ENCODE measurements at places on chromosomes 4 and X.

DNA sequence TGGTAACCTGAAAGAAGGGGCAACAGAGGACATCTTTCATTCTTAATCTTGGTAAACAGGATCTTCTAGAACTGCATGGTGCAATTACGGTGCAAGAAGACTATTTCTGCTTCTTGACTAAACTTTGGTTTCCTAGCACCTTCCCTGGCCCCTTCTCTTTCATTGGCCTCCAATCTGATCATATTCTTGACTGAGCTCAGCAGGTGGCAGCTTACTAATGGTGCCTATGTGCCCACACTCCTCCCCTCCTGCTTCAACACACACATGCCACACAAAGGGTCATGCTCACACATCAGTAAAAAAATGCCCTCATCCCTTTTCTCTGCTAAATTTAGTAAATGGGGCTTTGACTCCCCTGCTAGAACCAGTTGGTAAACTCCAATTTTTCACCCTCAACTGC is 400.5 kb upstream of the MAOA start:
- DNase-seq = no peak

DNA sequence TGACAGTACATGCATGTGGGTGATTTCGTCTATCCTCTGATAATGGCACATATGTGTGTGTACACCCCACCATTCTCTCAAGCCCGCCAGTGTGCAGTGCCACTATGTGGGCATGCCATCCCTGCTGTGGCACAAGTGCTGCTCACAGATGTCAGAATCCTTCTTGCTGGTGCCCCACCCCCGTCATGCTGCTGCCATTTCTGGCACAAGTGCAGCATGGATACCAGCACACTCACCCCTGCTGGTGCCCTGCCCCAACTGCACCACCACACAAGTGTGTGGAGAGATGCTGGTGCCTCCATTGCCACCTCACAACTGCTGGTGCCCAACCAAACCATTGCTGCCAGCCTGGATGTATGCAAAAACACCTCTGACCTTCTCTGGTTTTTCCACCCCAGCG is 1133.8 kb downstream of the TECRL start:
- DNase-seq = no peak

- DNase-seq = no peak
Observed at GRCh38 chr4:124641715-124642381, 70.7 kb downstream of the ANKRD50 start.

- DNase-seq = no peak
Observed at GRCh38 chr4:40176602-40177001, 20.2 kb upstream of the RHOH start.

GRCh38 chr4:48332661-48333060 is 8.7 kb upstream of the SLAIN2 start:
- DNase-seq = no peak

- no peak for DNase-seq
Observed at GRCh38 chr4:18882468-18882867, 860.9 kb upstream of the LCORL start.

- DNase-seq = no peak
Observed at GRCh38 chr4:134624365-134624764, 422.8 kb upstream of the PABPC4L start.

DNA sequence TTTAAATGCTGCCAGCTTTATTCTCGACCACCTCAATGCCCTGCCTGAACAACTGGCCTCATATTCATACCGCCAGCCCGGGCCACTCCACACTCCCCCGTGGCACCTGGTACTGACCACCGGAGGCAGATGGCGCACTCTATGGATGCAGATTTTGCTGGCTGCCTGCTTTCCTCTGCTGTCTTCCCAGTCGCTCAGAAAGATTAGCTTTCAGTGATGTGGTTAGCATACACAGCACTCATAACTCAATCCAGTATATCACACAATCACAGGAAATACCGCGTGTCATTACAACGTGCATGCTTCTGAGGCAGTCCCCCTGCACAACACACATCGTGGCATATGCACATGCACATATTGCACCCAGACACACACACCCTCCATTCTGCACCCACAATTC is 147.2 kb upstream of the BCOR start:
- no peak for DNase-seq

DNA sequence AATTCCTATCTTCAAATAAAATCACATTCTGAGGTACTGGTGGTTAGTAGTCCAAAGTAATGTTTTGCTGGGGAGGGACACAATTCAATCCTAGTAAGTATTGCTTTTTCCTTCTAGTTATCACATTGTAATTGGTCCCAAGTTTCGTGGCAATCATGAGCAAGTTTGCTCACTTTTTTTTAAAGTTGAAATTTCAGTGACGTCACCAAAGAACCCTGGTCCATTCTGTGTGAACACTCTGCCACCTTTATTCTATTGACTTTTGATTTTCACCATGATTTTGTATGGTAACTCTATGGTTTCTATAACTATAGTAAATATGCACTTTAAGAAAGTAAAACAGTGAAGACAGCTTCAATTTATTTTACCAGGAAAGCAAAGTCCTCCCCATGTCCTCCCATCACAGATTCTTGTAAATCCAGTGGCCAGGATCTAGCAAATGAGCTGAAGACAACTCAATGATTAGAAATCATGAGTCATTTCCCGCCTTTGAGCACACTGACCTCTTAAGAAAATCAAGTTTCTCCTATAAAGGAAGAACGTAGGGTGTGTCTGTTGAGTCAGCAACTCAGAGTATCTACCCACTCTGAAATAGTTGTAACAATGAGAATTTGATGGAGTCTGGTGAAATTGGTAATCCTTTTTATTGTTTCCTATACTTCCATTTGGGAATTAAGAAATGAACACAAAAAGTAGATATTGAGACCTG is 1306.6 kb upstream of the PABPC4L start:
- DNase-seq = no peak

GRCh38 chr4:7721984-7722551 is 217.6 kb downstream of the AFAP1 start:
- no peak for DNase-seq

GRCh38 chr4:78057600-78058550 is 752 bp downstream of the FRAS1 start:
- DNase-seq = peak; percentile 45

- DNase-seq = no peak
Observed at GRCh38 chr4:88028946-88029345, 21.5 kb downstream of the PKD2 start.

DNA sequence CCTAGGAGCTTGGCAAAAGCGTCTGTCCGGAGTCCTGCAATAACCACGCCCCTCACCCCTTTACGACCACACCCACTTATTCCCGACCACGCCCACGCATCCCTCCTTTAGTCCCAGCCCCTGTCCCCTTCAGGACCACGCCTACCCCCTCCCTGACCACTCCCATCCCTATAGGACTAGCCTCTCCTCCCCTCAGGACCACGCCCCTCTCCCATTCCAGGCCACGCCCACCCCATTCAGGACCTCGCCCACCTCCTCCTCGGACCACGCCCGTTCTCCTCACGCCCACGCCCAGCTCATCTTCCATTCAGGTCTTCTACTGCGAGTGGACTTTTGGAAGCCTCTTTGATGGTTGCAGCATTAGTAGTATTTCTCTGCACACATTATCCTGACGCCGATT is 131.2 kb upstream of the STX18 start:
- DNase-seq = no peak

GRCh38 chr4:43990551-43990950 is 458.1 kb downstream of the KCTD8 start:
- DNase-seq = no peak

GRCh38 chrX:71256856-71257255 is 2.9 kb upstream of the ZMYM3 start:
- no peak for DNase-seq

GRCh38 chrX:53714580-53715345 is 28.2 kb upstream of the HUWE1 start:
- DNase-seq = no peak

- DNase-seq = no peak
Observed at GRCh38 chr4:89998469-89999011, 103.9 kb downstream of the MMRN1 start.

DNA sequence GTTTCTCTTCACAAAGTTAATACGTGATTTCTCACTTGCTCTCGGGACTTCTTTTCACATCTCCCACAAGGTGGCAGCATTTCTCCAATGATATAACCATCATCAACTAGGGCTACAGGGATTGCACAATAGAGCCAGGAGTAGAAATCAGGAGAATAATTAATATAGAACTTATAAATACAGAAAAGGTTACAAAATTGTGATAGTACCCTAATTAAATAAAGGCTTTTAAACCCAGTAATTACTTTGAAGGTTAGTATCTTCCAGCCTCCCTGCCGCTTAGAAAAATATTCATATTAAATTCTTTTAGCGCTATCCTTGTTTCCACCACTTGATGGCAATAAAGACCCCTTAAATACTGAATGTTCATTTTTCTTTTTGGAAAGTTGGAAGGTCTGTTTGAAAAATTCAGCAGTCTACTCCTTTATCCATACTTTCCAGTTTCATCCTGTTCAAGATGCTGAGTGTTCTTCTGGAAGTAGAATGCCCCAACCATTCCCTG is 65.8 kb downstream of the RASGEF1B start:
- no peak for DNase-seq

DNA sequence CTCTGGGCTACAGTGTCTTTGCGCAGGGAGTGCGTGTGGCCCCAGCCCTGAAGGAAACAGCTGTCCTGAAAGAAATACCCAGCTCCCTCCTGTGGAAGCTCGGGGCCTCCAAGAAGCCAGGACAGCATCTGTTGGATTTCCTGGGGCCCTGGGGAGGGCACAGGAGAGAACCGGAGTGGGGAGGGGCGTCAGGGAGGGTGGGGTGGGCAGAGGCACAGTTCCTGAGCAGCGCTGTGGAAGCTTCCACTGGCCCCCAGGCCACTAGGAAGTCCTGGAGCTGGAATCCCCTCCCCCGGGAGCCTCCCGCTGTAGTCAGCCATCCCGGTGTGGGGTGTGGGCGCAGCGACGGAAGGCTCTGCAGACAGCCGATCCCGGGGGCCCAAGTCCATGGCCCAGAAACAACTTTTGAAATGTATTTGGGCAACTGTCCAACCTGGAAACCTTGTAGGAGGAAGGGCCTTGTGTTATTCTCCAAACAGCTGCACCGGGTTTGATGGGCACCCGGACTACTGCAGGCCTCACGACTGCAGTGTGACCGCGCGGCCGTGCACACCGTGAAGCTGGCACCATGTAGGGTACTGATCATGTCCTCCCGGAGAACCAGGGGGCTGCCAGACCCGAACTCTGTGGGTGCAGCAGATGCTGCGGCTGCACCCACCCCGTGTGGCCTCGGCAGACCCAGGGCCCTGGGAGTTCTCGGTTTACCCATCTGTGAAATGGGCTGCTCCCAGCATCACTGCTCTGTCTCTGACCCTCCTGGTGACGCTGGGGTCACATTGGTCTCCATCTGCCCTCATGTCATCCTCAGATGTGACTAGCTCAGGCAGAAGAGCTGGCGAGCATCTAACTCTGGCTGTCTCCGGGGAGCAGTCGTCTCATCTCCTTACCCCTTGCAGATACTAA is 68.5 kb upstream of the HMX1 start:
- DNase-seq = no peak

GRCh38 chrX:44344194-44344593 is 722 bp upstream of the EFHC2 start:
- no peak for DNase-seq

GRCh38 chrX:281166-281999 is at the start of gene PLCXD1:
PLCXD1 (plus strand) TSS chrX:281381; CDS start chrX:284188, 2,807 bp downstream.
- no peak for DNase-seq

GRCh38 chr4:54946741-54947140 is 178.7 kb downstream of the KDR start:
- DNase-seq = no peak

GRCh38 chrX:2427147-2427546 is 73.6 kb downstream of the DHRSX start:
- DNase-seq = no peak

DNA sequence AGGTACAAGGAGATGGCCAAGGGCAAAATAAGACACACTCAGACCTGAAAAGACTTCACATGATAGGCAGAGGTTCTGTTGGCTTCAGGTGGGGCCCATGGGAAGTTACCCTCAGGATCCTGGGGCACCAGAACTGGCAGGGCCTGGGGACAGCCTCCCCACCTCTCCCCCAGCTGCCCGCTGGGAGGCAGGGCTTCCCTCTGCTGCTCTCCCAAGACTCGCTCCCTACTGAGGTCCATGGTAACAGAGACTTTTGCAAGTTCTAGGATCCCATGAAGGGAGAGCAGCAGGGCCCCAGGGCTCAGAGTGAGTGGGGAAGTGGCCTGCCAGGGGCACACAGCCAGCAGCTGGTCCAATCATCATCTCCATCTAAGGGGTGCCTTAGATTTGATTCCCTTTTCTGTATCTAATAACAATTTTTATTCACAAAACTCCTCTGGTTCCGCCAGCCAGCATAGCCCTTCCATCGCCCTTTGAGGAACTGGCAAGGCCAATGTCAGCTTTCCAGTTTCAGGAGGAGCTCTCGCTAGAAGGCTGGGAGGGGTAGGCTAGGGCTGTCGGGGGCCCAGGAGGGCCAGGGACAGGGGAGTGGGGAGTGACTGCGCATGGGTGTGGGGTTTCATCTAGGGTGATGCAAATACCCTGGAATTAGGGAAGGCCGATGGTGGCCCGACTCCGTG is 78.2 kb downstream of the SLC2A9 start:
- no peak for DNase-seq

DNA sequence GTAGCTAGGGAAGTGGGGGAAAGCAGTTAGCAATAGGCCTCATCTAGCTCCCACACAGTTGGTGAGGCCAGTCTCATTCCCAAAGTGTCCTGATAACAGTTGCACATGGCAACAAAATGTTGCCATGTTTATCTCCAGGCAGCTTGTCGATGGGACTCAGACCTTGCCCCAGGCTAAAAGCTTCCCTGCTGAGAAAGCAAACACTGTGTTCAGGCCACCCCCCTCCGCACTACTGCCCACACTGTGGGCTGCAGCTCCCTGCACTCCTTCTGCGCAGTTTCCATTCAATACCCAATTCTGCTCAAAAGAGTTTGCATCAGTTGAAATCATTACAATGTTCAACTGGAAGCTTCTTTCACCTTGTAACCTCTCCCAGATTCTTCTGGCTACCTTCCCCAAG is 287.8 kb upstream of the GK2 start:
- no peak for DNase-seq

- no peak for DNase-seq
Observed at GRCh38 chr4:175927121-175927520, 115.1 kb upstream of the GPM6A start.

DNA sequence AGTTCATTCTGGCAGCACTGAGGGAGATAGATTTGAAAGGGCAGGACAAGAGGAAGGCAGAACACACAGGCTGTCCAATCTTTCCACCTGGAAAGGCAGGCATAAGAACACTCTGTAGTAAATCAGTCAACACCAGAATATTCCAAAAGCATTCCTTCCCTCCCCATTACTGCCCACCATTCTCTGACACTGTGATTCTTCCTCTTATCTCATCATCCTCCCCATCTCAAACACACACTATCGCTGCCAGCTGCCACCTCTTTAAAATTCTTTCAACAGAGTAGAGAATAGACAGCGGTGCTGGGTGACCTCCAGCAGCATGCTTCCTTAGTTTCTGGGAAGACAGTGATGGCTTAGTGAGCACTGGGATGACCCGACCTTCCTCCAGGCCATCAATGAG is 53.7 kb upstream of the MYOZ2 start:
- DNase-seq = no peak

- DNase-seq = no peak
Observed at GRCh38 chr4:16168144-16168543, 58.1 kb downstream of the TAPT1 start.
